ENCODE measurements at places on chromosomes 1 and 21. TPM values are rescaled to one million over a fixed set of nuclear protein-coding genes. Genes with fewer than 3 reads are reported as not detected.
A peak's percentile ranks its signal among the peaks of the same experiment; 100 is the strongest.

Gene PAQR6
- total RNA-seq = not detected

GRCh38 chr1:54138994-54139393, 13.8 kb downstream of the CDCP2 start:
- DNase-seq = no peak

DNA sequence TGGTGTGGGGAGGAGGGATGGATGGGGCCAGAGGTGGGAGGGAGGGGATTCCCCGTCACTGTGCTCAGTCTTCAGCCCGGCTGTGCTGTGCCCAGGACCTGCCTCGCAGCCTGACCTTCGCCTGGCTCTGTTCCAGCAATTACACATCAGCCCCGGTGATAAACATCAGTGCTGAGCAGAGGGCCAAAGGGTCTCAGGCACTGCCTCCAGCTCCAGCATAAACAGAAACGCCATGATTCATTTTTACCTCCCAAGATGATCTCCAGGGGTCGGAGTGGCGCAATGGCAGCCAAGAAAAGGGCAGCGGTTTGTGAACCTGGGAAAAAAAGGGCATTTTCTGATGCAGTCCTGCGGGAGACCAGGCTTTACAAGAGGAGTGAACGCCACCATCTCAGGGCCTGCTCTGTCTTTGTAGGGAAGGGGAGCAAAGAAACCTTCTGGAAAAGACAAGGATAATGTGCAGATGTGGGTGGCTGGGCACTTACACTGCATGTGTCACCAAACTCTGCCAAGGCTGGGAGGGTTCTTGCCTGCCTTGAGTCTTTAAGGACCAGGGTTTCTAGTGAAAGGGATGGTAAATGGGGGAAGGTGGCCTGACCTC, 28.1 kb downstream of the SHISA4 start:
- DNase-seq = peak; percentile 97

GRCh38 chr1:41474490-41475271, 9.8 kb downstream of the EDN2 start:
- DNase-seq = no peak

- DNase-seq = no peak
Observed at GRCh38 chr1:32219022-32219421, 3.1 kb downstream of the TMEM234 start.

DNA sequence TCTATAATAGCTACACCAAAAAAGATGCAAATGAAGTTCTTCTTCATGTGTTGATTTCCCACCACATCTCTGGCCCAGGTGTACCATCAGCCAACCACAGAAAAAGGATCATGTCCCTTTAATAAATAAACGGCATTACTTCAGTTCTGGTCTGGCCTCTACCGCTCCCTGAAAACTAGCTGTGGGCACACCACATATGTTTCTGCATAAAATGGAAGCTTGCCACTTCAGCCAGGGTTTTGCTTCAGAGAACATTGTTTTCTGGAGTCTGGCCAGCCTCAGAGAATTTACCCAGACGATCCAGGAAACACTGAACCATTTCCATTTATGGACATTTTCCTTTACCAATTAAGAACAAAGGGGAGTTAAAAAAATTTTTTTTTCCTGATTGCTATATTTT, 5.8 kb upstream of the LAMC2 start:
- DNase-seq = peak; percentile 82

GRCh38 chr21:31279986-31280385, 64.1 kb downstream of the TIAM1 start:
- DNase-seq = no peak

Gene CNR2
- total RNA-seq = not detected

DNA sequence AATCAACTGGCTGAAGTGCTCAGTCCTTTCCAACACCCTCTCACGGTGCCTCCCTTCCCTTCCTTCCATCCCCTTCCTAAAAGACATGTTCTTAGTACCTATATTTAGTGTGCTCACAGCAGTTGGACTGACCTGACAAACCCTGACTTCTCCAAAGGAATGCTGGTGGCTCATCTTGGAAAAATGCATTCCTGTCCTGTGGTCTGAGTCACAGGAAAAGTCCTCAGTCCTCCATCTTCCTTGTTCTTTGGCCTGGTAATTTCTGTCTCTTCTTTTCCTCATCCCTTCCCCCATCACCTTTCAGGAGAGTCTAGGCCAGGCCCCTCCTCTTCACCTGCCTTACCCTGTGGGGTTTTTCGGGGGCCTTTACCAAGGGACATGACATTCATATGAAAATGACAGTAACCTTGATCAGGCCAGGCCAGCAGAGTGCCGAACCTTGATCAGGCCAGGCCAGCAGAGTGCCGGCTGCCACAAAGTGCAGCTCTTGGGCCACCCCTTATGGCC, 7.2 kb downstream of the ATP1B1 start:
- no peak for DNase-seq

- no peak for DNase-seq
Observed at GRCh38 chr1:13487143-13487868, 26.5 kb downstream of the LRRC38 start.

- DNase-seq = no peak
Observed at GRCh38 chr1:111973150-111973790, 16.2 kb downstream of the KCND3 start.

- no peak for DNase-seq
Observed at GRCh38 chr21:44473915-44474555, 18.7 kb downstream of the LRRC3 start.

GRCh38 chr1:74652711-74653139, 20.9 kb downstream of the ERICH3 start:
- no peak for DNase-seq

DNA sequence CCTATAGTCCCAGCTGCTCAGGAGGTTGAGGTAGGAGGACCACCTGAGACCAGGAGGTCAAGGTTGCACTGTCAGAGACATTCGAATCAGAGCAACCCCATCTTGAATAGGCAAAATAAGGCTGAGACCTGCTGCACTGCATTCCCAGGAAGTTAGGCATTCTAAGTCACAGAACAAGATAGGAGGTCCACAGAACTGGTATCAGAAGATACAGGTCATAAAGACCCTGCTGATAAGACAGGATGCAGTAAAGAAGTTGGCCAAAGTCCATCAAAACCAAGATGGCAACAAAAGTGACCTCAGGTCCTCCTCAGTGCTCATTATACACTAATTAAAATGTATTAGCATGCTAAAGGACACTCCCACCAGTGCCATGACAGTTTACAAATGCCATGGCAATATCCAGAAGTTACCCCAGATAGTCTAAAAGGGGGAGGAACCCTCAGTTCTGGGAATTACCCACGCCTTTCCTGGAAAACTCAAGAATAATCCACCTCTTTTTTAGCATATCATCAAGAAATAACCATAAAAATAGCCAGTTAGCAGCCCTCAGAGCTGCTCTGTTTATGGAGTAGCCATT, 65.2 kb upstream of the KLHDC7A start:
- DNase-seq = no peak

GRCh38 chr1:186930238-186930637, 101.5 kb downstream of the PLA2G4A start:
- DNase-seq = no peak

Gene GUCA2A
- total RNA-seq = not detected

GRCh38 chr1:193494368-193494767, 308.0 kb upstream of the B3GALT2 start:
- DNase-seq = no peak

DNA sequence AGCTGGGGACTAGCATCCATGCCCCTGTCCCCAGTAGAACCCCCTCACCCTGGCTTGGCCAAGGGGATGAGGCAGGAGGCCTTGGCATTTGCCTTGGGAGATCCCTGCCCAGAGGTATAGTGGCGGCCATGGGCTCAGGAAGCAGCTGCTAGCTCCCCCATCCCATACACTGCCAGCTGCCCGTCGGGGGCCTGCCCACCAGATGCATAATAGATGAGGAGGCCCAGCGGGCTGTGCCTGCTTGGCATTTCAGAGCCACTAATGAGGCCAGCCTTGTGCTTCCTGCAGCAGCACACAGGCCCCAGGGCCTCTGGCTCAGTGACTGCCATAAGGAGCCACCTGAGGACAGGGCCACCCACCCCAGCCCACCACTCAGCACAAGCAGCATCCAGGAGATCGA, 23.6 kb downstream of the RAP1GAP start:
- DNase-seq = no peak

Measured in ascending aorta (tissue), 2 donors.